ENCODE measurements at places on chromosomes 4 and X. TPM values are rescaled to one million over a fixed set of nuclear protein-coding genes. Genes with fewer than 3 reads are reported as not detected.

Gene FAM9B
- polyA plus RNA-seq, result not detected

Gene S100G
- not detected for polyA plus RNA-seq

Gene TRIML1
- polyA plus RNA-seq, result not detected

Gene STAP1
- not detected for polyA plus RNA-seq

Gene HMX1
- not detected for polyA plus RNA-seq

Gene RNF175
- polyA plus RNA-seq, result not detected

Gene SPANXB1
- polyA plus RNA-seq, result not detected

Gene PNPLA4
- 22.1 TPM for polyA plus RNA-seq

Gene MTHFD2L
- 5.2 TPM for polyA plus RNA-seq

Gene SGMS2
- polyA plus RNA-seq, result 45.4 TPM

Gene LIAS
- polyA plus RNA-seq, result 9.6 TPM

DNA sequence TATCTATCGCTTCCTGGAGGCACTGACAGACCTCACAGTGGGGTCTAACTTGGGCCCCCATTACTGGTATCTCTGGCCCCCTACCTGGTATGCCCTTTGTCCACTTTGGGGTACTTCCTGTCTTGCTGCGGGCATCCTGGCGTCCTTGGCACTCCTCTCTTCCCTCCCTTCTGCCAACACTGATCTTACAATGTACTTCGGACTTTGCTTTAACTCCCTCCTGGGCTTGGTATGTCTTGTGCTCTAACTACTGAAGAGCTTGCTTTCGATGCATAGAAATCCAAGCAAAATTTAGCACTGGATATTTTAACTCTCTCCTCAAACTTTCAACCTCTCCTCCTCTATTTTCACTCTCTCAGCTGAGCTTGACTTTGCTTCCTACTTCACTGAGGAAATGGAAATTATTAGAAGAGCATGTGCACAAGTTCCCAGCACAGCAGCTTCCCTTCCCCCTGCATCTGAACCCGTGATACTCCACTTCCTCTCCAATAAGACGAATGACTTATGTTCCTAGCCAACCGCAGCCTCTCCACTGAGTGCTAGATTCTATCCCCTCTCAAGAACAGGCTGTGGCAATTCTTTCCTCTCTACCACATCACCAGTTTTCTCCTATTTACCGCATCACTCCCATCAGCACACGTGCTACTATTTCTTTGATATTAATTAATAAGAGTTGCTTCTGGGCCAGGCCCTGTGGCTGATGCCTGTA is 52.9 kb downstream of the SUPT20HL2 start:
- peak; percentile 61 for DNase-seq

DNA sequence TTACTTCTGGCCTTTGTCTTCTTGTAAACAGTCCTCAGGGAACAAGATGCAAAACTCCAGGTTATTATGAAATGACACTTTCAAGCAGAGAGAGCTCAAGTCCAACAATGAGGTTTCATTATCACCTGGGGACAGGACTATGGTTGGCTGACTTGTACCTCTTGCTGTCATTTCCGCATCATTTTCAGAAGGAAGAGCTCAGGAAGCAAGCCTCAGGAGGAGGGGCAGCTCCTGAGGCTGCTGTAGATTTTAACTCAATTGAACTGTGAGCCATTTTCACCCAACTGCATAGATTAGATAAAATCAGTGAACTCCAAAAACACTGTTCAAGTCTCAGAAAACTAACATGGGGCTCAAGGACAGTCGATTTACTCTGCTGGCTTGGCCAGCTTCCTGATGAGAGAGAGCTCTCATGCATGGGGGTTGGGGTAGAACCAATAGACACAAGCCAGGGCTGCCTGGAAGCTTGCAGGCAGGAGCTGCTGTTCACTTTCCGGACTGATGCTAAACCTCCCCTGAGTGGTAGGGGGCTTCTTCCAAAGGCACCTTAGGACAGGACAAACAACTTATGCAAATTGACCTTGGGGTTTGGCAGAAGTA is 23.6 kb downstream of the TMEM255A start:
- no peak for DNase-seq

- DNase-seq, result no peak
Measured at GRCh38 chr4:117916728-117917127, 117.6 kb upstream of the NDST3 start.

GRCh38 chr4:53573696-53574095 is 17.6 kb downstream of the LNX1 start:
- peak; percentile 55 for DNase-seq

DNA sequence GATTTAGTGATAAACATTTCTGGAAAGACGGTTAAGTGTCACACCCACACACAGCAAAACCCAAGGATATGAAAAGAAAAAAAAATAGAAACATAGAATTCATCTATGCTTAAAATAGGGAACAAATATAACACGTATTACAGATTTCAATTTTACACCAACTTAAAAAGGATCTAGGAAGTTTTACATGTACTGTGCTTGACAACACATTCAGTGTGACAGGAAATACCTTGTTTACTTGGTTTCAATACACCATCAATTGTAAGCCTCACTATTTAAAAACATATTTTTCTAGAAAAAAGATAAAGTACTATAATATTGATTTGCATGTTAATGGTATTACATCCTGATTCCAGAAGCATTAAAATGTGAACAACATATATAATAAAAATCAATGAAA is 77.0 kb upstream of the SPRY1 start:
- DNase-seq, result no peak

GRCh38 chr4:15531792-15532191 is 62.1 kb downstream of the CC2D2A start:
- DNase-seq, result no peak

GRCh38 chrX:55006827-55007621 is 6.9 kb downstream of the APEX2 start:
- DNase-seq, result no peak

DNA sequence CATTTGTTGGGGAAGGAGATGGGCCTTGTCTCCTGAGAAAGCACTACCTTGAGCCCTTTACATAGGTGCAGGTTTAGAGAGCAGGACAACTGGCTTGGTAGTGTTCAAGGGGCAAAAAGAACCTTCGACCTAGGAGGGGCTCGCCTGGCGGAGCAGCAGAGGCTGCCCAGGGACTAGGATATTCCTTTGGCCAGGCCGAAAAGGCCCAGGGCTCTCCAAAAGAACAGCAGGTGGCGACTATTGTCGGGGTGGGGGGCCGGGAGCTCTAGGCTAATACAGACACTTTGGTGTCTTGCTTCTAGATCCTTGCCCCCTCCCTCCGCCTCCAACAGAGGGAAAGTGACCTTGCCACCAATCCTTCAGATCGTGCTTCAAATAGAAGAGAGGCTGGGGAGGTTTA is 7.1 kb upstream of the POU3F4 start:
- no peak for DNase-seq

DNA sequence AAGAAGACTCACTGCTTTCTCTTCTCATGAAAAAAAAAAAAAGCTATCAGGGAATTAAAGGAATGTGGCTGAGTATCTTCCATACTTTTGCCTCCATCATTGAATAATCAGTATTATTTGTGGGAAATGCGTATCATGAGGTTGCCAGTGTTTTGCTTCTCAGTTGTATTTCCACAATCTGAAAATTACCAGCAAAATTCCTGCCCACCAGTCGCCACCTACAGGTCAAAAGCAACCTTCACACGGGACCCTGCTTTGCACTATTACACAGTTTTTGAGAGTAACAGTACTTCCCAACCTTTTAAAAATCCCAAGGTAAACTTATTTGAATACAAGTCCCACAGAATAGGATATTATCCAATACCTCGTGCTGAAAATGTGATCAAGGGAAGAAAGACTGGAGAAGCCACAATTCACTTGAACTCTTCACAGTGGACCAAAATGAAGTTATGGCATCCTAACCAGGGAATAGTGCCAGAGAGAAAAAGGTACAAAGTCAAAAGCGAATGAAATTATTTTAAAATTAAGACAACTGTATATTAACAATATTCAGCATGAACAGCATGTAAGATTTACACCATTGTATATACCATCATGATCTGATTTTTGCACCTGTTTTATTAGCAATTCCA is 30.4 kb downstream of the PGRMC1 start:
- no peak for DNase-seq

DNA sequence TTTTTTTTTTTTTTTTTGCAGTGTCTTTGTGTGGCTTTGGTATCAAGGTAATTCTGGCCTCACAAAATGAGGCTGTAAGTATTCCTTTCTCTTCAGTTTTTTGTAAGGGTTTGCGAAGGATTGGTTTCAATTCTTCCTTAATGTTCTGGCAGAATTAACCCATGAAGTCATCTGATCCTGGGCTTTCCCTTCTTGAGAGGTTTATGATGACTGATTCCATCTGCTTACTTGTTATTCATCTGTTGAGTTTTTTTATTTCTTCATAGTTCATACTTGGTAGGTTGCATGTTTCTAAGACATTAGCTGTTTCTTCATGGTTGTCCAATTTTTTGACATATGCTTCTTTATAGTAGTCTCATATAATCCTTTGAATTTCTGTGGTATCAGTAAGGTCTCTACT is 181.4 kb upstream of the PDE5A start:
- DNase-seq, result no peak

GRCh38 chr4:150123087-150123486 is 44.8 kb downstream of the DCLK2 start:
- no peak for DNase-seq

DNA sequence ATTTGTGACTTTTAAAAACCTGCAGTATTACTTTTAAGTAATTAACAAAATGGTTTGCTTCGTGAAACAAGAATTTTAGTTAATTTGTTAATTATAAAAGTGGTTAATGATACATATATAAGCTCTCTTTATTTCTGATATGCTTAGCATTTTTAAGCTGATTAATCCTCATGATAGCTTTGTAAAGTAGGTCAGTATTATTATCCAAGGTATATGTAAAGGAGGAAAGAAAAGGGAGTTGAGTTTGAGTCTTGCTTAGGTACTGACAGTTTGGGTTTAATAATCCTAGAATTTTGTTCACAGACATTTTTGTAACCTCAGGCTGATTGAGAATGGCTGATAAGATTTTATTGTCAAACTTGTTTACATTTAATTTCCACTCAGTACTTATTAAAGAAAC is 21.8 kb downstream of the HERC3 start:
- DNase-seq, result no peak

- peak; percentile 14 for DNase-seq
Measured at GRCh38 chrX:51144828-51145442, 187.7 kb upstream of the NUDT10 start.

GRCh38 chr4:107647591-107647990 is 72.4 kb downstream of the PAPSS1 start:
- no peak for DNase-seq

- DNase-seq, result no peak
Measured at GRCh38 chrX:142149919-142150318, 55.2 kb downstream of the MAGEC2 start.

- no peak for DNase-seq
Measured at GRCh38 chr4:176077561-176077960, 11.9 kb downstream of the WDR17 start.

DNA sequence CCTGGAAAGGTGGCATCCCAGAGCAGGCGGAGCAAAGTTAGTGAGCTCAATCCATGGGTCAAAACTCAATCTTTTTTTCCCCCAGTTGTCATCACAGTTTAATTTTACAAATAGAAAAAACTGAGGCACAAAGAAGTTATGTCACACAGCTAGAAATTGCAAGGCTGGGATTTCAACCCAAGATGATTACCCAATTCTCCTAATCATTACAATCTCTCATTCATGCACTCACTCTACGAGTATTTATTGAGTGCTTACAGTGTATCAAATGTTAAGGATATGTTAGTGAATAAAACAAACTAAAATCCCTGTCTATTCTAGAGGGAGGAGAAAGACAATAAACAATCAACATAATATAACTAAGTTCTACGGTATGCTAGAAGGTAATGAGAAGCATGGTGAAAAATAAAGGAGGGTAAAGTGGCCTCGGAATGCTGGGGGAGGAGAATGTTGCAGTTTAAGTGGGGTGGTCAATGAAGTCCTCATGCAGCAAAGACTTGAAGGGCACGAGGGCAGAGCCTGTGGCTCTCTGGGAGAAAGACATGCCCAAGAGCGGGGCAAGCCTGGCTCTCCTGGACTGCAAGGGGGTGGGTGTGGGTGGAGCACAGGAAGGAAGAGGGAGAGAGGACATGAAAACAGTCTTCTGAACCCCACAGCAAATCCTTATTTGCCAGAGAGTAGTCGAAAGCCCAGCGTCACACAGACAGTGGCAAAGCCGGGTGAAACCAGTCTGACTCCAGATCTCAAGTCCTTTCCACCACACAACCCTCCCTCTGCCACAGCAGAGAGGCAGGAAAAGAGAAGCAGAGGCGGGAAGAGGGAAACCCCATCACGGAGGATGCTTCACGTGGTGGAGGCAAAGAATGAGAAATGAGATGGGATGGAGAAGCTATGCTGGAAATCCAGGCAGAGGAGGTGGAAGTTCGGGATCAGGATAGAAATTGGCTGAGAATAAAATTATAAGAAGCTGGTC is 48.3 kb downstream of the RAB33B start:
- DNase-seq, result no peak

DNA sequence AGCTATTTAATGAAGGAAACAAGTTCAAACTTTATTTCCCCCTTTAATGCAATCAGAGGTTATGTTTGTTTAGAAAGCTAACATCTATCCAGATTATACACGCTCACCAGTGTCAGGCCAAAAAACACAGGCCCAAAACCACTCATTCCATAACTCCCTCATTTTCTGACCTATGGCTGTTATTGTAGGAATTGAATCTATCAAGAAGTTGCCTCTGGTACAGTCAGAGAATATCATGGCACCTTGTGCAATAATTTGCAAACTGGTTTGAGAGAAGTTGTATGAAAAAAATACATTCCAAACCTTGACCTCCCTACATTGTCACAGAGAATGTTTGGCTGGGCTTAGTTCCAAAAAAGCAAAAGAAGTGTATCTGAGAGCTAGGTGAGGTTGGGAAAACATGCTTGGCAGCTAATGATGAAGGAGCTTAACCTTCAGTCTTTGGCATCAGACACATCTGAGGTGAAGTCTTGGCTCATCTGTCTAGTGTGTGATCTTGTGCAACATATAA is 591.0 kb downstream of the ANKRD50 start:
- peak; percentile 58 for DNase-seq

DNA sequence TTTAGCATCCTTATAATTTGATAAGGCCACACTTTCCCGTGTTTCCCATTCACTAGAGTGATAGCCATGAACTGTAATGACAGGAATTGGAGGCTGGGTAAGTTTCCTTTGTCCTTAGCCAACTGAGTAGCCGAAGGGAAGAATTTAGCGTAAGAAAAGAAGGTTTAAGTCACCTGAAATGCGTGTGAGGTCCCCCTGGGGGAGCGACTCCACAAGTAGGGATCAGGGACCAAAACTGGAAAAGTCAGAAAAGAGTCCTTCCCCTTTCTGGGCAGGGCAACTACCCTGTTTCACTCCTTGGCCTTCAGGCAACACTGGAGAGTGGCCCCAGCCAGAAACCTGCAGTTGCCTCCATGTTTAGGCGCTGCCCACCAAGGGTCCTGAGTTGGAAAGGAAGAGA is 81.6 kb upstream of the MED14 start:
- no peak for DNase-seq

GRCh38 chr4:81466841-81467671 is 4.7 kb downstream of the RASGEF1B start:
- peak; percentile 81 for DNase-seq

GRCh38 chrX:13793897-13794296 is 23.0 kb downstream of the GPM6B start:
- DNase-seq, result no peak

- peak; percentile 63 for DNase-seq
Measured at GRCh38 chrX:48911412-48912182, at the start of gene SLC35A2. TSS of gene SLC35A2 (minus strand) at chrX:48911646. CDS start at chrX:48911636, 10 bp downstream.

- DNase-seq, result no peak
Measured at GRCh38 chr4:98203332-98204235, 57.6 kb upstream of the RAP1GDS1 start.

GRCh38 chr4:80492761-80493160 is 157.2 kb downstream of the CFAP299 start:
- DNase-seq, result no peak
